ENCODE measurements at places on chromosomes 7 and 10.
A peak's percentile ranks its signal among the peaks of the same experiment; 100 is the strongest.

DNA sequence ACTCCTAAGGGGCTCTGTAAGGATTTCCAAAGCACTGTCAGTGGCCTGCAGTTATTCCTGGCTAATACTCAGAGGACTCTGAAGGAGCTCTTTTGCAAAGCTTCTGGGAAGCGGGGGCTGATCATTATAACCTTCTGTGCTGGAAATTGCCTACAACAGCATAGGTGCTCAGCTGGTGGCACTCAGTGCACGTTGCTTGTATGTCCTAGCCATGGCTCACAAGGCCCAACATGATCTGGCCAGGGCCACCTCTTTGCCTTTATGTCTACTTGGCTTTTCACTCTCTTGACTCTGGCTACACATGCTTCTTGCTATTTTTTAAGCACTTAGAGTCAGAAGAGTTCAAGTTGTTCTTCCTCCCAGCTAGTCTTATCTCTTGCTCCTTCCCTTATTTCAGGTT, 17.5 kb downstream of the LAMB4 start:
- no peak for DNase-seq

GRCh38 chr7:99257675-99258074, 15.0 kb upstream of the MYH16 start:
- DNase-seq: no peak

DNA sequence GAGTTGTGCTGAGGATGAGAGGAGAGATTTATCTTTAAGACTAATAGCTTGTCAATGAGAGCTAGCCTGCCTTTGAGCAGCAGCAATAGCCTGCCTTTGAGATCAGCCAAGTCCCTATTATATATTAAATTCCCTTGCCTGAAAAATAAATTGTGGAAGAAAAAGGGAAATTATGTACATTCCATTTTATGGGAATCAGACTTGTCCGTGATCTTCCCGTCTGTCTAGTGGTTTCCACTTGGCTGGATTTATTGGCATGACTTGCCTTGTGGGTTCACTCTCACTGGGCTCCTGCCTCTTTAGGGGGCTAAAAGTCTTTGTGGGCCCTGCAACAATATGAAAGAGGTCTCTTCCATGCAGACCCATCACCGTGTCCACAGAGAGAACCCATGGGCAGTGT, 171.7 kb upstream of the FRMD4A start:
- no peak for DNase-seq

GRCh38 chr7:10237306-10237705, 736.4 kb upstream of the PHF14 start:
- DNase-seq: peak; percentile 28

DNA sequence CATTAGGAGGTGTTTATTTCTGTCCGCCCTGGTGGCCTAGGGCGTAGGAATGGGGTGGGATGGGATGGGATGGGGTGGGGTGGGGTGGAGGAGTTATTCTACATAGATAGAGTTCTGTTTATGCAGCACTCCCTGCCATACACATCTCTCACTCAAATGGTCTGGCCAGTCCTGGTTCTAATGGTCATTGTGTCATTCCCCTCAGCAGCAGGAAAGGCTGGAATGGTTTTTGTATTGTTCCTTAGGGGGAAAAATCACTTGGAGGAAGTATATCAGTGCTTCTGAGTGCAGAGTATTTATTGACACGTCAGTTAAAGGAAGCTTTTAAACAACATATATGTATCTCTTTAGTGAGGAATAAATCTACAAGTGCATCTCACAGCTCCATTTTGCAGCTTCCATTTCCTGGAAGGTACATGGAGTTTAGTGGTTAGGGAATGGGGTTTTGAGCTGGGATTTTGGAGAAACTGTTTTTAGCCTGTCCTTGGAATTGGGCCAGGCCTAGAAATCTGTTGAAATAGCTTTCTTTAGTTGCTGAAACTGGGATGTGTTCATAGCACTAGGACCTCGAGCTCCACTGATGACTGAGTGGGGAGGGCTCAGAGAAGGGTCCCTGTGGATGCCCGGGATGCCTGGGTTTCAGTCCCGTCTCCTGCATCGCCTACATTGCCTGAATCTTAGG, 8.3 kb downstream of the TSPAN14 start:
- no peak for DNase-seq

DNA sequence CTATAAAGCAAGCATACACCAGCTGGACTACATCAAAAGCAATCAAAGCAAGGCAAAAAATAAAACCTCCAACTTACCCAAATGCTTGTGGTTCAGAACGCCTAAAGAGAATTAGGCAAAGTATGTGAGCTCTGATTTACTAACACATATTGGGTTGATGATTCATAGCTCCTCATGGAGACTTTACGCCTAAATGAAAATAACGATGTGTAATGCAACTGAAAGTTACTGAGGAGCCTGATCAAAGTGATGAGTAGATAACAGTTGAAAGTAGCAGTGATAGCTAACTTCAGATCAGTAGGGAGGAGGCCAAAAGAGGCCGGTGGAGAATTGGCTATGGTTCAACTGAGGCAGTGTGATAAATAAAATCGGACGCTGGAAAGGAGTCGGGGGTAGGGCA, 85.0 kb downstream of the MPP7 start:
- DNase-seq: no peak

- no peak for DNase-seq
Measured at GRCh38 chr7:131587315-131587923, 31.0 kb upstream of the PODXL start.

GRCh38 chr7:41481353-41481752, 221.5 kb downstream of the INHBA start:
- DNase-seq: no peak

- no peak for DNase-seq
Measured at GRCh38 chr10:80292607-80293239, 3.3 kb upstream of the MAT1A start.

DNA sequence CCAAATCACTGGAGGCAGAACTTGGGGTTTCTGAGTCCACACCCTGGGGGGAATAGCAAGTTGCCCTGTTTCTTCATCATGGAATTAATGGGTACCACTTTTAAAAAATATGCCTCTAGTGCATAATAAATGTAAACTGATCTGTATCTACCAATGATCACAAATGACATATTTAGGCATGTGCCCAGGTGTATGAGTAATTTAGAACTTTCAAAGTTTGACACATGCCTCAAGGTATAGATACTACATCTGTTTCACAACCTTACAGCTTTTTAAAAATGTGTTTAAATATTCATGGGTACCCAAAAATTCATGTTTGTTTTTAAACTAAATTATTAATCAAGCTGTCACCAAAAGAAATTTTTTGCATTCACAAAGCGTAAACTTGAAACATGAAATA, 226.0 kb downstream of the KIAA1217 start:
- DNase-seq: no peak

DNA sequence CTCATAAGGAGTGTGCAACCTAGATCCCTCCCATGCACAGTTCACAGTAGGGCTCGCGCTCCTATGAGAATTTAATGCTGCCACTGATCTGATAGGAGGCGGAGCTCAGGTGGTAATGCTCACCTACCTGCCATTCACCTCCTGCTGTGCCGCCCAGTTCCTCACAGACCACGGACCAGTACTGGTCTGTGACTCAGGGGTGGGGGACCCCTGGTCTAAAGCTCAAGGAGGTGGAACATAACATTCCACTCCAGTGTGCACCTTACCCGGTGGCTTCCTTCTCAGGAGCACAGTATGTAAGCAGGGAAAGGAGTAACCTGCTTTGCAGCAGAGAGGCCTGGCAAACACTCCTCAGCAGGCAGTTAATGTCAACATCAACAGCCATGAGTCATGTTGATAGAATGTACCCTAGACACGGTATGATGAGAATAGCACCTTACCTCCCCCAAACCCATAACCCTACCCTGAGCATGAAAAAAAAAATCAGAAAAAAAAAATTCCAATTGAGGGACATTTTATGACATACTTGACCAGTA, 273.5 kb downstream of the FGFR2 start:
- peak; percentile 70 for DNase-seq

DNA sequence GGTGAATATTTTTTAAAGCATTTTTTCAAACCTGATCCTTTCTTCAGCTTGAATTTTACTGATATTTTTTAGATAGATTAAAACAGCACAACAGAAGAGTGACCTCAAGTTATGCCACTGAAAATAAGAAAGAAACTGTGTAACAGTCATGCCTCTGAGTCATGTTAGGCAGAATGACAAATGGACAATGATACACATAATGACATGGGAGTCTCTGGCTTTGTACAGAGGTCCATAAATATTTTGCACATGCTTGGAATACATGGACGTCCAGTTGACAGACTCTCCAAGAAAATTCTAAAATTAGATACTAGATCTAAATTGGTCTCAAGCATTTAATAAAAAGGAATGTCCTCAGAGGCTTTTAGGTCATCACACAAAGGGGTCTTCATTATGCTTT, 21.9 kb upstream of the SEMA3A start:
- no peak for DNase-seq

GRCh38 chr10:4623757-4624420, 202.1 kb upstream of the AKR1E2 start:
- DNase-seq: no peak

GRCh38 chr7:13097499-13097898, 410.1 kb downstream of the ARL4A start:
- no peak for DNase-seq

DNA sequence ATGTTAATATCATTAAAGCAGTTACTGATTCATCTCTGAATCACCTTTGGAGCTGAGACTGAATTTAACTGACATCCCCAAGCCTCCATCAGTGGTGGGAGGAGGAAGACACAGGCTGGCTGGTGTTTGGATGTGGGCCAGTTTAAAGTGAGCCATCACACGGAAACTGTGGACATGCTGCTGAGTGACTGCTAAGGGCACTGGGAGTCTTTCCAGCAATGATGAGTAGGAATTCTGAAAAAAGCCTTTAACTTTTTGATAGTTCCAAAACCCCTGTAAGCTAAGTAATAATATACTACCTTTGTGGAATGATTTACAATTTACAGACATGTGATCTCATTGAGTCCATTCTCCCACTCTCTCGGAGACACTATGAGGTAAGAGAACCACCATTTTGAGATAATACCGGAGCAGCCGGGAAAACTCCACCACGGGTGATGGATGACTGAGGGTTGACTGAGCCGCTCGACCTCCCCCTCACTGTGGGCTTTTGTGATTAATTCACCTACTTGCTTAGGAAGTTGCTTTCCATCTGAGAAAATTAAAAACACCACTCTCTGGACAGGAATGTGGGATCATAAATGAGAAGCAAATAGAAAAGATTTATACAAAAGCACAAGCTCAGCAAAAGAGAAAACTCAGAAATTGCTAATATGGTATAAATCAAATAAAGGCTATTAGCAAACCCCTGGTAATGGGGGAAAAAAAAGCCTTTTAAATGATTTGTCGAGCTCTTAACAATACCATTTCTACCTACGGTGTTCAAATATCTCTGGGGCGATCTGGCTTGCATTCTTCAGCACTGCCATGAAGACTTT, 194.8 kb downstream of the FANK1 start:
- peak; percentile 99 for DNase-seq

- DNase-seq: no peak
Measured at GRCh38 chr10:606762-607544, 82.5 kb downstream of the DIP2C start.

DNA sequence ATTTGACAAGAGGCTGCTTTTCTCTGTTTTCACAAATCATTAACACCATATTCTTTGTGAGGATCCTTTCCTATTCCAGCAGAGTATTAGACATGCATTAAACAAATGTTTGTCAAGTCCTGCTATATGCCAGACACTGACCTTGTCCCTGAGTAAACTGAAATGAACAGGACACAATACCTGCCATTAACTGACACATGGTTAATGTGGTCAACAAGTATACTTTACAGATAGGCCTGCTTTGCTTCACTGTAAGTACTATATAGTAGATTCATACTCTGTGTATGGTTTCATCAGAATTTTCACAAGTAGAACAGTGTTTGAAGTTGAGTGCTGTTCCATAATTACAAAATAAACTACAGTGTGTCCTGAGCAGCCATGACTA, 5.9 kb downstream of the TNKS2 start:
- no peak for DNase-seq

DNA sequence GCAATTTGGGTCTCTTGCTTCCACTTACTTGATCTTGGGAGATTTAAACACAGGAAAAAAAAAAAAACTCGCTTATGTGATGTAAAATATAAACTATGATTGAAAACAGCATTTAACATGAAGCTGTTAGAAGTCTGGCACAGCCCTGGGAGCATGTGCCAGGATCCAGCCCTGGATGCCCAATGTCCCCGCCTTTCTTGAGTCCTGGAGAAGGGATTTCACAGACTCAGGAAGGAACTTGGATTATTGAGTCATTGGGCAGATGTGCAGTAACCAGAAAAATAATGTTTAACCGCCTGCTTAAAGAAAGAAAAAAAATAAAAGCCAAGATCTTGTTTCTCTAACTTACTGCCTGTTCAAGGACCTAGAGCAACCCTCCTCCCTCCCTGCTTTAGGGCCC, 3.7 kb upstream of the JCAD start:
- peak; percentile 92 for DNase-seq

DNA sequence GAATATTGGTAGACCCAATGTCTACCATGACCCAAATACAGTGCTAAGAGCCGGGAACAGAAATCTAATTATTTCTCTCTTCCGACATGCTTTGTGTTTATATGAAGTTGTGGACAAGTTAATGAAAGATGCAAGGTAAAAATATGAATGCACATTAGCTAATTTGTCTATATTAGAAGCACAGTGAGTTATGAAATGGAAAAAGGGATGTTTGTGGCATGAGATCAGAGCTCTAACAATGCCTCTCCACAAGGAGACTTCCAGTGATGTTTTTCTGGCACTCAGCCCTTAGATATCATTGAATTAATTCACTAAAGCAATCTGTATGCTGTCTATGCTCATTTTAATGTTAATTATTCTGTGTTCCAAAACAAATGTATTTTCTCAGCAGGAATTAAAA, 897.2 kb downstream of the CNTNAP2 start:
- no peak for DNase-seq

- no peak for DNase-seq
Measured at GRCh38 chr10:132471484-132471883, 66.1 kb upstream of the INPP5A start.

- no peak for DNase-seq
Measured at GRCh38 chr10:219731-220472, 84.6 kb downstream of the ZMYND11 start.

DNA sequence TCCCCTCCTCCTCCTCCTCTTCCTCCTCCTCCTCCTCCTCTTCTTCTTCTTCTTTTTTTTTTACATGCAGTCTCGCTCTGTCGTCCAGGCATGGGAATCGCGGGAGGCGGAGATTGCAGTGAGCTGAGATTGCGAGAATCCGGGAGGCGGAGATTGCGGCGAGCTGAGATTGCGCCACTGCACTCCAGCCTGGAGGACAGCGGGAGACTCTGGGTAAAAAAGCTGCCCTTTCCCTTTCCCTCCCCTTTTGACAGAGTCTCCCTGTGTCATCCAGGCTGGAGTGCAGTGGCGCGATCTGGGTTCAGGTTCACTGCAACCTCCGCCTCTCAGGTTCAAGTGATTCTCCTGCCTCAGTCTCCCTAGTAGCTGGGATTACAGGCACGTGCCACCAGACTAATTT, 168.1 kb upstream of the MALRD1 start:
- no peak for DNase-seq

- DNase-seq: no peak
Measured at GRCh38 chr10:69366738-69367137, 50.0 kb downstream of the TACR2 start.

- DNase-seq: no peak
Measured at GRCh38 chr7:128105228-128106022, 74.2 kb upstream of the LRRC4 start.
